ENCODE measurements at places on chromosomes 12 and 14. TPM values are rescaled to one million over a fixed set of nuclear protein-coding genes. Genes with fewer than 3 reads are reported as not detected.

Gene FMNL3
- 17.4 TPM for total RNA-seq

DNA sequence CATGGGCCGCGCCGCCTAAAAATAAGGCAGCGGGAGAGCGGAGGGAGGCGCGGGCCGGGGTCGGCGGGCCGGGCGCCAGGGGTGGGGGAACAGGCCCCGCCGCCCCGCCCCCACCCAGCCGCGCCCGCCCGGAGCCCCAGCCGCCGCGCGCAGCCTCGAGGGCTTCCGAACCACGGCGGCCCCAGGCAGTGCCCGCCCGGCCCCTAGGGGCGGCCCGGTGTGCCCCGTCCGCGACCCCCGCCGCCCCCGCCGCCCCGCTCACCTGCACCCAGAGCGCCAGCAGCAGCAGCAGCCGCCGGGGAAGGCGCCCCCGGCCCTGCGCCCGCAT, 519 bp downstream of the JAG2 start:
- no peak for DNase-seq

- DNase-seq: no peak
These were observed 161.6 kb downstream of the BRMS1L start for GRCh38 chr14:35987731-35988130.

GRCh38 chr14:64998455-64998931, 11.8 kb downstream of the FNTB start:
- DNase-seq: no peak

GRCh38 chr14:23103581-23103980, 1.2 kb downstream of the CIROP start:
- DNase-seq: no peak

DNA sequence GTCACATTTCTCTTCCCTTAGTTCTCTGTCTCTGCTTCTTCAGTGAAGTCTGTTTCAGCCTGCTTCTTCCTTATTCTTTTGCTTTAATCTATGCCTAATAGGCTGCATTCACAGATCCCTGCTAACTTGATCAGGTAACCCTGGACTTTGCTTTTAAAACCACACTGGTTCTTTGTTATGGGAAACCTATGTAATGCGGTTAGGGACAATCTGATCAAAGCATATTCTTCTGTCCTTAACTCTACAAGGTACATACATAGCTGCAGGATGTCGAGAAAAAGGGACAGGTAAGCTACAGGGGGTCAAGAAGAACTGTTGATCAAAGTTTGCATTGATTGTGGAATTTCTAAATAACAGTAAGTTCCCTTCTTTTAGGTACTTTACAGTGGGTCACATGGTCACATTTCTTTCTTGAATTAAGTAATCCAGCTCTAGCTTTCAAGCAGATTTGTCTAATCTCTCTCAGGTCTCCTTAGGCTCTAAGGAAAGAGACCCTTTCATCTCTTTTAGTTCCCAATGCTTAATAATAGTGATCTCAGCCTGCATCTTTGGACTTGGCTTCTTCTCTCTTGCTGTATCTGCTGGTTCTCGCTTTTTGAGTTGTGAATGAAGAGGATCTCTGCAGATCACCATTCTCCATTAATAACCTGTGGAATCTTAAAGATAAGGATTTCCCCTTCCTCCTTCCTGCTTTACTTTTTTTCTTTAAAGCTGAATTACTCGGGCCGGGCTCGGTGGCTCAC, 3.8 kb downstream of the COPZ1 start:
- no peak for DNase-seq

Gene INHBE
- 0.34 TPM for total RNA-seq

- DNase-seq: no peak
These were observed 356.1 kb downstream of the CEP128 start for GRCh38 chr14:80585506-80585835.

Gene DNM1L
- total RNA-seq: 68.5 TPM

GRCh38 chr14:26930576-26930975, 332.7 kb upstream of the NOVA1 start:
- peak; percentile 32 for DNase-seq

DNA sequence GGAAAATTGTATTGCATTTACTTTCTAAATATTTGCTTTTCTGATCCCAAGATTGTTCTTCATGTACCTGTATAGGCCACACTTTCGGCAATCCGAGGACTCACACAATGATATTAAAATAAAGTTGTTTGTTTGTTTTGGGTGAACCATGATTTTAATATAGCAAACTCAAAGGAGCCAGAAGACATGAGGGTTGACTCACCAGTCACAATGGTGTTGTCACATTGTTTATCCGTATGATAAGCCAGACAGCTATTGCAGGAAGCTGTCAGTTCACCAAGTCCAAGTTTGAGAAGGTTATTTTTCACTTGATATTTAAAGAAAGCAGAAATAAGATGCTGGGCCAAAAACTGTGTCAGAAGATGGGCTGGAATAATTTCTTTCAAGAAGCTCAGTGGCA, 67.1 kb upstream of the CPM start:
- DNase-seq: no peak

DNA sequence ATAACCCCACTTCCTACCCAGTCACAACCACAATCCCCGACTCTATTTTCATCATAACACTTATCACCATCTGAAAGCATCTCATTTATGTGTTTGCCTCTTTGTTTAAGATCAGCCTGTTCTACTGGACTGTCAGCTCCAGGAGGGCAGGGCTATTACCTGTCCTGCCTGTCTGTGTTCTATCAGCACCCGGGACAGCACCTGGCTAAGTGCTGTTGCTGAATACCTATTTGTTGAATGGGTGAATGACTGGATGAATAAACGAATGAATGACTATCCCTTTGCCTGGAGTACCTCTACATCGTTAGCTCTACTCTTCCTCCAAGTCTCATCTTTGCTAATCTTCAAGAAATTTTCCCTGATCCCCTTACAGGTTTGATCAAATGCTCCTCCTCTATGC, 69.0 kb downstream of the WSCD2 start:
- DNase-seq: no peak

Gene SLCO1B1
- not detected for total RNA-seq

DNA sequence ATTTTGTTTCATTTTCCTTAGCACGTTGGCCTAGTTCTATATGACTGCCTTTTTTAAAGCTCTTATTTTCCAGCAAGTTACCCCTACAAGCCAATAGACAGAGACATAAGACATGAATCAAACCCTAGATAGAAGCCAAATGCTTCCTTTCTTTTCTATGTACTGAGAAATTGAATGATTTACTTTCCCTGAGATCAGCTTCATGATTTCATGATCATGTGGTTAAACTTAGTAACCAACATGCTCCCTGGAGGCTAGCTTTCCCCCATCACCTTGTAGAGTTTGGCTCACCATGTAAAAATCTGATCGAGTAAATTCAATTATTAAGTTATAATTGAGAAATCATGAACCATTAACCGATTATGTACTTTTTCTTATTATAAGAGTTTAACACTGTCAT, 148.1 kb upstream of the LRIG3 start:
- no peak for DNase-seq

DNA sequence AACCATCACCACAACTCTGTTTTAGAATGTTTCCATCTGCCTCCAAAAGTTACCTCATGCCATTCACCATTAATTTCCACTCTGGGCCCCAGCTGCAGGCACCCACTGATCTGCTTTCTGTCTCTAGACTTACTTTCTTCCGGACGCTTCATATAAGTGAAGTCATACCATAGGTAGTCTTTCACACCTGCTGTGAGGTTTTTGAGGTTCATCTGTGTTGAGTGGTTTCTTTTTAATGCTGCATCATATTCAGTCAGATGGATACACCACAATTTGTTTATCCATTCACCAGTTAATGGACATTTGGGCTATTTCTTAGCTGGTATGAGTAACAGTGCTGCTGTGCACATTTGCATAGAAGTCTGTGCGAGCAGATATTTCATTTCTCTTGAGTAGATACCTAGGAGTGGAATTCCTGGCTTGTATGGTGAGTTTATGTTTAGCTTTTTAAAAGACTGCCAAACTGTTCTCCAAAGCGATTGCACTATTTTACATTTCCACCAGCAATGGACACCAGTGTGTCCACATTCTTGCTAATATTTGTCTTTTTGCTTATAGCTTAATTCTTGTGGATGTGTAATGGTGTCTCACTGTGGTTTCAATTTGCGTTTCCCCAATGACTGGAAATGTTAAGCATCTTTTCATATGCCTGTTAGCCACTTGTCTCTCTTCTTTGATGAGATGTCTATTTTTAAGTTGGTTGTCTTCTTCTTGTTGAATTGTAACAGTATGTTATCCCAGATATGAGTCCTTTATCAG, 48.3 kb downstream of the ZFYVE21 start:
- no peak for DNase-seq

DNA sequence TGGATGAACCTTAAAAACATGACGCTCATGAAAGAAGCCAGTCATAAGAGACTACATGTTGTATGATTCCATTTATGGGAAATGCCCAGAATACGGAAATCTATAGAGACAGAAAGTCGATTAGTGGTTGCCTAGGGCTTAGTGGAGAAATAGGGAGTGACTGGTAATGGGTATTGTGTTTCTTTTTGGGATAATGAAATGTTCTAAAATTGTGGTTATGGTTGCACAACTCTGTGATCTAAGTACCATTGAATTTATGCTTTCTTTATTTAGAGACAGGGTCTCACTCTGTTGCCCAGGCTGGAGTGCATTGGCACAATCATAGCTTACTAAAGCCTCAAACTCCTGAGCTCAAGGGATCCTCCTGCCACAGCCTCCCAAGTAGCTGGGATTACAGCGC, 8.0 kb downstream of the RBMS2 start:
- DNase-seq: peak; percentile 20

Gene ETFBKMT
- total RNA-seq: 3.6 TPM

DNA sequence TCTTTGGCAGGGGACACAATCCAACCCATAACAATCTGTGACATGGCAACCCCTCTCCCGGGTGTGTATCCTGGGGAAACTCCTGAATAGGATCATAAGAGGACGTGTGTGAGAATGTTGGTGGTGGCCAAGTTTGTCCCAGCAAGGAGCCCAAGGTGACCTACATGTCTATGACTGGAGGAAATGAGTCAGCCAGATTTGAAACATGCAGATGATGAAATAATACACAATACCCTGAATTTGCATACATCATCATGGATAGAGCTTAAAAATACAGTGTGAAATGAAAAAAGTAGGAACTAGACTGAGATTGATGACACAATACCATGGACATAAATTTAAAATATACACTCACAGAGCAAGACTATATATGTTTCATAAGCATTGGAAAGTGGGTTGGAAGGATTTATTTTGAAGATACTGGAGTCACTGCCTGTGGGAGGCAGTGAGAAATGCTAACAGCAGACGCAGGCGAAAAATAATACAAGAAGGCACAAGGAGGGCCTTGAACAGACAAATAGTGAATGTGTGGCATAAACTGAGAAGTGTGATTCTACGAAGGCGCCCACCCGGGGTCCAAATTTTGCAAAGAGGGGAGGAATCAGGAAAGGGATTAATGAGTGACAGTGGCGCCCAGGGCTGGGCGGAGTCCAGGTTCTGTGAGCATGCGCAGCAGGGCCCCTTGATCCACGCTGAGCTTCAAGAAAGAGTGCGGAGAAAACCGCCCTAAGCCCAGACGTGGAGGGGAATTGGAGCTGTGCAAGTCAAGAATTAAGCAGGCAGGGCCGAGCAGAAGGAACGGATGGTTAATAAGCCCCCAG, 7.0 kb upstream of the MAP1LC3B2 start:
- DNase-seq: no peak

Gene LTBR
- 127 TPM for total RNA-seq

DNA sequence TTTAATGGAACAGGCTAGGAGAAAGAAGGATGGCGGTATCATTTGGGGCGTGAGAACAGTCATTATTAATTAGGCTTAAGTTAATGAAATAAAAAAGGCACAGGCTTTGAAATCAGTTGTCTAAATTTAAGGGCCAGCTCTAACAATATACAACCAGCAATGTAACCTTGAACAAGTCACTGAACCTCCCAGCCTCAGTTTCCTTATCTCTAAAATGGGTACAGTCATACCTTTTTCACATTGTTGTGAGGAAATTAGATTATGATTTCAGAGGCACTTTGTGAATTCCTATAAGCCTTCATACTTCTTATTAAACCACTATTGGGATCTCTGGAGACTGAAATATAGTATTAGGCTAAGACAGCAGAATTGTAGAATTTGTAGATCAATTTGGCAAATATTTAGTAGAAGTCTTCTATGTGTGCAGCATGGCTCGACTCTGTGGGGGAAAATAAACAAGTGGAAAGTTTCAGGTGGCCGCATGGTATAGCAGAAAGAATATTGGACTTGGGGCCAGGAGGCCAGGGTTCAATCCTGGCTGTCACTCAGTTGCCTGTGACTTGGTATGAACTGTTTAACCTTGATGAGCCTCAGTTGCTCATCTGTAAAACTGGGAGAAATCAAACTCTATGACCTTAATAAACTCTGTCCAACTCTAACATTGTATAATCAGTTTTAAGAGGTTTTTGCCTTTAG, 117.7 kb downstream of the ETV6 start:
- no peak for DNase-seq

Gene FOXG1
- not detected for total RNA-seq

GRCh38 chr12:111434680-111435338, 29.1 kb downstream of the SH2B3 start:
- DNase-seq: no peak

DNA sequence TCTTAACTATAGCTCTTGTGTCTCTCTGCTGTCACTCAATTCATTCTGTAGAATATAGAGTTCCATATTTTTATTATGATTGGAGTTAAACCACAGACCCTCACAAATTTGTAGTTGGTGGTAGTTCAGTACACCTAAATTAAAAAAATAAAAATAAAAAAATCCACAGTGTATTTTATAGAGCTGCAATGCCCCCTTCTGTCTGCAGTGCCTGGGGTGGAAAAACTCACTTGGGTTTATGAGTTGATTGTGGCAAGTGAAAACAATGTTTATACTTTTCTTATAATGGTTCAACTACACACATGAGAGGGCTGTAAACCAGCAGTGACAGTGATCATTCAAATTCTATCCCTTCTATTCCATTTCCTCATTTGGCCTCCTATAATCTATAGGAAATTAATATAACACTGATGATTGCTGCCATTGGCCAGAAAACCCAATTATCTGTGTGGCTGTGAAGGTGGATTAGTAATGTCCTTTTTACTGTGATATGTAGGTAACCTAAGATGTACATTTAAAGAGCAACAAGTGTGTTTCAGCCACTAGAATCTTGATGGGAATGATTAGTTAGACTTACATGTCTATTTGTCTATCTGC, 166.9 kb upstream of the LRIG3 start:
- no peak for DNase-seq

All from SK-MEL-5 (cell line).